Bone marrow (tissue), 2 donors: ENCODE measurements at places on chromosomes 7 and 10.

- DNase-seq: no peak
Measured at GRCh38 chr7:29167721-29168120, 21.4 kb upstream of the CPVL start.

- DNase-seq: no peak
Measured at GRCh38 chr7:90173127-90173844, 19.0 kb downstream of the STEAP1 start.

GRCh38 chr10:56537984-56538383 lies 176.9 kb upstream of the ZWINT start:
- no peak for DNase-seq

GRCh38 chr7:55895021-55895420 lies 7.8 kb downstream of the ZNF713 start:
- DNase-seq: no peak

DNA sequence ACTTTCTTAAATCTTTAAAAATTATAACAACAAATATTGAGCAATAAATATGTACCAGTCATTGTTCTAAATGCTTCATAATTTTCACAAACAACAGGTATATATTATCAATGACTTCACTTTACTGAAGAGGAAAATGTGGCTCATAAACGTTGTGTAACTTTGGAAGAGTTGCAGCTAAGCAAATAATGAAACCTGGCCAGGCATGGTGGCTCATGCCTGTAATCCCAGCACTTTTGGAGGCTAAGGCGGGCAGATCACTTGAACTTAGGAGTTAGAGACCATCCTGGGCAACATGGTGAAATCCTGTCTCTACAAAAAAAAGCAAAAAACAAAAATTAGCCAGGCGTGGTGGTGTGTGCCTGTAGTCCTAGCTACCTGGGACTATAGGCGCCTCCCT lies 71.9 kb upstream of the AMPH start:
- no peak for DNase-seq

GRCh38 chr10:59538623-59539022 lies 171.0 kb downstream of the SLC16A9 start:
- no peak for DNase-seq

DNA sequence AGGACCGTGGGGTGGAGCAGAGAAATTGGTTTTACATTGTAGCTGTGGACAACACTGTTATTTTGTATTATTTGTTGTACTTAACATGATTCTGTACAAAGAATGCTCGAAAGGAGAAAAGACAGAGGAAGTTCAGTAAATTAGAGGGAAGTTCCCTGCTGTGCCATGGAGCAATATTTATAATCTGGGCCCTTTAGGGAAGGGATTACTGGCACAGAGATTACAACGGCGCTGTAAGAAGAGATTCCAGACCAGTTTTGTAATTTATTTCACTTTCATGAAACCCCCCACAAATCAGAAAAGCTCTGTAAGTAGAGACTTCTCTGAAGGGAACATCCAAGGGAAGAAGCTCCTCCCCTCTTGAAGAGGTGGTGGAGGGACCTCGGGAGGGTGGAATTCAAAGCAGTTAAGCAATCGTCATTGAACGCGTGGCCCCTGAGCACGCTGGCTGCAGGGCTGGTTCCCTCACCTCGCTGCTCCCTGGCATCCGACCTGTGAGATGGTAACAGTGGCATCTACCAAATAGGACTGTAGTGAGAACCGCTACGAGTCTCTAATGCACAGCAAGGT lies 113.5 kb downstream of the KLF6 start:
- no peak for DNase-seq

- DNase-seq: no peak
Measured at GRCh38 chr10:112832361-112832878, 117.6 kb upstream of the TCF7L2 start.

DNA sequence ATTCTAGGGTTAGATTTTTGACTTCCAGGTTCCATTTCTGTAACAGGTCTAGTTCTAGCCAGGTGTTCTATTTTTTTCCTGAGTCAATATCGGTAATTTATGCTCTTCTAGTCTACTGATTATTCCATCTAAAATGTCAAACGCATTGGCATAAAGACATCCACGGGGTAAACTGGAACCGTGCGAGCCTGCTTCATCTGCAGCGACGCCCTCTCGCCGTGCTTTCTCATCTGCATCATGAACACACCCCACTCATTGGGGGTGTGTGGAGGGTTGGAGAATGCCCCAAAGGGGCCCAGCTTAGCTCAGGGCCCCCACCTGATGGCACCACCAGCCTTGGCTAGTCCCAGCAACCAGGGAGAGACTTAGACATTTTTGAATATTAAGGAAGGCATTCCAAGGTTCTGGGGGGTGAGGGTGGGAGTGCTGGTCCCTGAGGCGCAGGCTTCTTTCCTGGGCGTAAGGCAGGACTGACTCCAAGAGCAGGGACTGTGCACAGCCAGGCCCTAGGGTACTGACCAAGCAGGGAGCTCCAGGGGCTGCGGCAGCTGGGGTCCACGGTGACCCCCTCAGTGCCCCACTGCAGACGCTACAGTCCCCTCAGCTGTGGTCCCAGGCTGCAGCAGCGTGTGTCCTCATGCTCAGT lies 12.9 kb upstream of the CRYGN start:
- no peak for DNase-seq

DNA sequence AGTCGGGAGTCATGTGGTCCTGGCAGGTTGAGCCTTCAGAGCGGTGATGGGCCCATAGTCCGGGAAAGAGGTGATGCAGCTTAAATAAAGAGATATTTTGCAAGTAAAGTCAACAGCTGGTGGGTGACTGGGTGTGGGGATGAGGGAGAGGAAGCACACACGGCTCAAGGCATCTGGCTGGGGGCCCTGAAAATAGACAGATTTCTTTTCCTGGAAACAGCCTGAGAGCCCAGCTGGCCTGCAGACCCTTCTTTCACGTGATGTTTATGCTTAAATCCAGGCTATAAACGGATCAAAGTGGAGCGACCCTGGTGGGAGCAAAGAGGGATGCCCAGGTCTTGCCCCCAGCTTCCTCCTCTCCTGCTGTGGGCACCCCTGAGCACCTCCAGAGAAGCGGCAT lies 149.1 kb downstream of the TEX36 start:
- DNase-seq: no peak

DNA sequence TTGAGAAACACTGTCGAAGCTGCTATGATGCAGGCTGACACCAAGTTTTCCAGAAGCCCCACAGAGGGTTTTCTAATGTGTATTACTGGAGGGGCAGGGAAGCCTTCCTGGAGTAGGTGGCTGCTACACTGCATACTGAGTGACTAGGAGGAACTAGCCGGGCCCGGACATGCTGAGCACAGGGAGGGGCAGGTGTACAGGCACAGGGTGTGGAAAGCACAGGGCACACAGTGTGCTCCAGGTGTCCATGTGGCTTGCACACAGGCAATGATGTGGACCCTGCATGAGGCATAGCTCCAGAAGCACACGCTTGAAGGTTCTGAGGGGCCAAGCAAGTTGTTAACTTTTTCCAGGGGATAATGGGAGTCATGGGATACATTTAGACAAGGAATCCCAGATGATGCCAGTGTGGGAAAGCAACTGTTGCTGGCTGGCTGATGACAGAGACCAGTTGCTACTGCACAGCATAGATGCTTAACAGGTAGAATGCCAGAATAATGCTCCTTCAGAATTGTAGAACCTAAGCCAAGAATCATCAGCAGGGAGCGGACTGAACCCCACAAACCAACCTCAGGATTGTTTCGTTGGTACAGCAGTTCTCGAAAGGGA lies 14.6 kb downstream of the DHX32 start:
- DNase-seq: no peak

DNA sequence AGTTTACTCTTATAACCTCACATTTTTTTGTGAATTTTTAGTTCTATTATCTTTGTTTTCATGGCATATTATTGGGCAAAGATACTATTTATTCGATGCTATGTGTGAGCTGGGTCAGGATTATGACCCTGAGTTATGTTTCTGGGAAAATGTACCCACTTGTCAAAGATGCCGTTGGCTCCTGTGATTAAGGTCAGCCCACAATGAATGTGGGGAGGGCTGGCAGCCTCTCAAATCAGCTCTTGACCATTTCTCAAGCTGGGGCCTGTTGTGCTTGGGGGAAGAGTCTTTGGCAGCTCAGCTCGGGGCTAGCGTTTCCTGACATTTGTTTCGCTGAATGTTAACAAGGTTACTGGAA lies 97.5 kb downstream of the TCF7L2 start:
- DNase-seq: no peak

DNA sequence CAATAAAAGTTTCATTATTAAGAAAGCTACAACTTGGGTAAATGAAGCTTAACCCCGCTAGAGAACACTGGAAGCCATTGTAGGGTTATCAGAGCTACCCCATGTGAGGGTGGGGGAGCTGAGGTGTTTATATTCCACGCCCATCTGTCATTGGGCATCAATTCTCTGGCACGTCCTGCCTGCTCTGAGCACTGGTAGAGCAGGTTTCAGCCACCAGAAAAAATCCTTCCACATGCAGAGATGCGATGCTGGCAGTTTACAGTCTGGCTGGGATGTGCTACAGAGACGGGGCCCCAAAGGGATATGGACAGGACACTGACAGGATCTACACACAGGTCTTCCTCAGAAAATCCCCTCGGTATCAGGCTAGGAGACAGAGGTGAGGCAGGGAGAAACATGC lies 15.9 kb upstream of the RAPGEF5 start:
- DNase-seq: no peak

GRCh38 chr7:148719753-148720152 lies 21.1 kb downstream of the CUL1 start:
- DNase-seq: no peak

GRCh38 chr10:86967481-86967941 lies 771 bp upstream of the ADIRF start:
- no peak for DNase-seq

- no peak for DNase-seq
Measured at GRCh38 chr7:141356161-141356560, 195.0 kb upstream of the AGK start.

- no peak for DNase-seq
Measured at GRCh38 chr7:131816391-131817007, 260.1 kb upstream of the PODXL start.

DNA sequence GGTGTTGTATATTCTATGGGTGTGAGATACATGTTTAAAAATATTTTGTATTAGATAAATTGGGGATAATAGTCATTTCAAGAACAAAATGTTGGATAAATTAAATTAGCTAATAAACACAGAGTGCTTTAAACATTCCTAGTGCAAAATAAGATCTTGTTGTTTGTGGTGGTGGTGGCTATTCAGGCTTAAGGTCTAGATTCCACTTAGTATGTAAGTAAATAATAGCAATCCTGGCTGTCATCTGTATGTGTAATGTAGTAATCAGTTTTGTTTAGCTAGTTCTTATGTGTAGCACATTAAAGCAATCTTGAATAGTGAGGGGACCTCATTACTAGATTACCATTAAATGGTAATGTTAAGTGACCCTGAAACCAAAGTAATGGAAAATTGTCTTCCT lies 48.7 kb downstream of the KAT6B start:
- DNase-seq: no peak

DNA sequence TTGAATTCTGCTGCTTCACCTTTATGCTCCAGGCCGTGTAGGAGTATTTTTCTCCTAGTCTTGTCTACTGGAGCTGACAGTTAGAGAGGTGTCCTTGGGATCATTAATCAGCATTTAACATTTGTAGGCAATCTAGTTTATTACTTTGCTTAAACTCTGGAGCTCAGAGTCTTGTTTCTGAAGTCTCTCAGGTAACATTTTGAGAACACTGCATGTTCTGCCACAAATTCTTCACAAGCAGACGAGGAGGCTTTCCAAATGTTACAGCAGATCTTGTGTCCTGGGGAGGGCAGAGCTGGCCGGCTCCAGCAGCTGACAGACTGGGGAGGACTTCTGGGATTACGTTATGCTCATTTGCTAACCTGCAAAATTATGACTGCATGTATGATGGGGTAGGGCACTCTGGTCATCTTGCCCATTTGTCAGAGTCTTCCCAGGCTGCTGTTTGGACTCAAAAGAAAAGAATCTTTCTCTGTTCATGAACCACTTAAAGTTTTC lies 50.5 kb downstream of the GALNT17 start:
- no peak for DNase-seq

DNA sequence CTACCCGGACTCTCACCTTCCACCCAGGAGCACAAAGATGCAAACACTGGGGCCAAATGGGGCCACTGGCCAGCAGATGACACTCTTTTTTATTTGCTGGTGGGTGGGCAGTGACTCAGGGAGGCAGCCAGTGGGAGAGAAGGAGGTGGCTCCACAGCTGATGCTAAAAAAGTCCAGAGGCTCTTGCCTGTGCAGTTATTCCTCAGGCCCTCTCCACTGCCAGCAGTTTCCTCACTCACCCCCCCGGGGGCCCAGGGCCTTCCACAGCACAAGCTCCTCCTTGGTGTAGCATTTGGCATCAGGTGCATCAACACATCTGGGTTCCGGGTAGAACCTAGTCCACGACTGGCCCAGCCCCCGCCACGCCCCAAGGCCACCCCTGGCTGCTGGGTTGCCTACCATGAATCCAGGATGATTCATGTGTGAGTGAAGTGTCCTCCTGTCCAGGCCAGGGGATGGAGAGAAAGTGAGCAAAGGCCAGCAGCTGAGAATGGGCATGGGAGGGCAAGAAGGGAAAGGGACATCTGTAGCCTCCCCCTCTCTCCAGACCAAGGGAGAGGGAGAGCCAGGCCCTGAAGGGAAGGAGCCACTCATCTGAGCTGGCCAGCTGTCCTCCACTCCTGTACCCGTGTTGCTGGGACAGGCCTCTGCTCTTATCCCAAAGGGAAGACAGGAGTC lies 1.7 kb upstream of the KCNH2 start:
- DNase-seq: no peak

DNA sequence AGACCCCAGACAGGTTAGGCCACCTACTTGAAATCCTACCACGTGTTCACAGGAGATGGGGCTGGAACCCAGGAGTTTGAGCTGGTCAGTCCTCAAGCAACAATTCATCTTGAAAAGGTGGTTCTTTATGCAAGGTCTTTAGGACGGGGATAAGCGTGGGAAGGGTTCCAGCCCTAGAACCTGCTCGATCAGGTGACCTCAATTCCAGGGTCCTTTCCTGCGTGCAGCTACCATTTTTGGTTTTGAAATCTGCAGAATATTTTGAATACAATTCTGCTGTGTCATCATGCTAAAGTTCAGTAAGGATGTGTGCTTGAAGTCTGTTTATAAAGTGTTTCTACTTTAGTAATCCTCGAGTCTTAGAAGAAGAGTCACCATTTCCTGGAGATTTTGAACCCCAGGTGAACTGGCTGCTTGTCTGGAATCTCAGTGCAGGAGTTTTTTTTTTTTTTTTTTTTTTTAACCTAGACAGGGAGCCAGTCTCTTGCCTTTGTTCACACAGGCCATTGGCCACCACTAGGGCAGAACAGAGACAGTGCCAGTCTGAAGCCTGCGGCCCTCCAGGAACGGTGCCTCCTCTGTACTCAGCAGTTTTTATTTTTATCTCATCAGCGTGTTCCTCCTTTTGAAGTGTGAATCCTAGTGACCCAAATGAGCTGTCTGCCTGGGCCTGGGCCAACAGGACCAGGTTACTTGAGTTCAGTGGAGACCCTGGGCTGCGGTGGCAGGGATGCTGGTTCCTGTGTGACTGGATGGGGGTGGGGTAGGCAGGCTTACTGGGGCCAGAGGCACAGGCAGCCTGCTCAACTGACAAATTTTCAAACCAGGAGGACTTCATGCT lies 54.6 kb downstream of the EEPD1 start:
- no peak for DNase-seq

GRCh38 chr10:15210521-15210920 lies 42.0 kb upstream of the NMT2 start:
- no peak for DNase-seq
